ENCODE measurements at places on chromosomes 1 and 21.
A peak's percentile ranks its signal among the peaks of the same experiment; 100 is the strongest.

GRCh38 chr1:190759807-190760206 is 282.1 kb upstream of the BRINP3 start:
- DNase-seq: no peak

DNA sequence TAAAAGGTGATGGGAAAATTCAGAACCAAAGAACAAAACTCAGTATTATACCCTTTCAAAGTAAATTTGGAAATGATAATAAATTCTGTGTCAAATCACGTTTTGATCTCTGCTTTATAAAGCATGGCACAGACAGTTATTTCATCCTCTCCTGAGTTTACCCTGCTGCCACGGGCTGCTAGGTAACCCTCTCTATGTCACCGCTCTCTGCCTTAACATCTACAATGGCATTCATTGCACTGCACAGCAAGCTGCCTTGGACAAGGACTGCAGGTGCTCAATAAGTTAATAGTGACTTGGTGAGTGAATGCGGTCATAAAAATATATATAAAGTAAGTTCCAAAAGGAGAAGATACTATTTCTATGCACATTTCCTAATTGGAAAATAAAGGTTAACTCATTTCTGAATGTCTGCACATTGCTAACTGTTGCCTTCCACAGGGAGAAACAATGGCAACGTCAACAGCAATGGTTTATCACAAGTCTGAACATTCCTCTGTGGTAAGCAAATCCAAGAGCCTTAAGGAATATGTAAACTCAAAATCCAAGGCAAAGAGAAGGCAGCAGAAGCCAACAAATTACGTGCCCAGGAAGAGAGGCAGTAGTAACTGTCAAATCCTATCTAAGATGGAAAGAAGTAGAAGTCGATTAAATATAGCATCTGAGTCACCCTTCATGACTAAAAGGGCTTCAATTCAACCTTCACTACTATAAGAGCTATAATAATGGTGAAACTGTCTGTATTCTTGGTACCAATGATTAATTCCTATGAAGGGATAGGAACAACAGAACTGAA is 19.4 kb downstream of the FYB2 start:
- no peak for DNase-seq

- DNase-seq: no peak
These were observed 34.8 kb upstream of the TENT5C start for GRCh38 chr1:117570988-117571409.

- no peak for DNase-seq
These were observed 82.9 kb downstream of the TMEM53 start for GRCh38 chr1:44591381-44591780.

DNA sequence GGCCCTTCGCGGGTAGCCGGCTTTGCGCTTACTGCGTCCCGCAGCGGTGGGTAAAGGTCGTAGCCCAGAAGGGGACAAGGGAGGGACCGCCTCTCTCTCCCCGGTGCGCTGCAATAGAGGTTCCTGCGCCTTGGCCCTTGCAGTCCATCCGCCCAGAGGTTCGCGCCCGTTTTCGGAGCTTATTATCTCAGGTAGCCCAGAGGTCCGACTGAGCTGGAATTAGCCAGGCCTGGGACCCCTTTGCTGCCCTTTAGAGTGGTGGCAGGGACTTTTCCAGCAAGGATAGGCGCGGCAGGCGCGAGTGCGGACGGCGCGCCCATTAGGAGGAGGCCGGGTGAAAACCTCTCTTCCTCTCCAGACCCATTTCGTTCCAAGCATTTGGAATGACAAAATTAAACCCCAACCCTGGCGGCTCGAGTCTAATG is 5.0 kb downstream of the LHX4 start:
- DNase-seq: no peak

DNA sequence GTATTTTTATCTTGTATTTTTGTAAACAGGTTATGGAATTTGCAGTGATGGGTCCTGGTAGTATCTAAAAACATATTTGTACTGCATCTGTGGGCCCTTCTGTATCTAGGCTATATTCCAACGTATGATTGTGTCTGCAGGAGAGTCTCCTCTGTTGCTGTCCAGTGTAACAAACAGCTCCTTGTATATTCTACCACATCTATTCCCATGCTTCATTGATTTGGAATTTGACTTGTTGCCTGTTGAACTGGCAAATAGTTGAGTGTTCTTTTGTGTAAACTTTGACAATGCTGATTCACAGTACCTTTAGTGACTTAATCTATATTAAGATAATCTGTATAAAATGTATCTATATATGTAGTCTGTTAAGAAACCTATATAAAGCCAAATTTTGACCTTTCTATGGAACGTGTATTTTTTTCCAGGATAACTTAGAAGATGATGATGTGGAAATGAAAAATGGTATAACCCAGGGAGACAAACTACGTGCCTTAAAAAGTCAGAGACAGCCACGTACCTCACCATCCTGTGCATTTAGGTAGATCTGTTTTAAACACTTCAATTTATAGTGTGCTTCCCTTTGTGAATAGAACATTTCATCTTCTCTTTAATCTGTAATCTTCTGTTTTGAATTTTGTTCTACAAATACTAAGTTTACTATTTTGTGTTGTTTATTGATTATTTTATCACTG is 43.4 kb upstream of the GPR88 start:
- DNase-seq: no peak

DNA sequence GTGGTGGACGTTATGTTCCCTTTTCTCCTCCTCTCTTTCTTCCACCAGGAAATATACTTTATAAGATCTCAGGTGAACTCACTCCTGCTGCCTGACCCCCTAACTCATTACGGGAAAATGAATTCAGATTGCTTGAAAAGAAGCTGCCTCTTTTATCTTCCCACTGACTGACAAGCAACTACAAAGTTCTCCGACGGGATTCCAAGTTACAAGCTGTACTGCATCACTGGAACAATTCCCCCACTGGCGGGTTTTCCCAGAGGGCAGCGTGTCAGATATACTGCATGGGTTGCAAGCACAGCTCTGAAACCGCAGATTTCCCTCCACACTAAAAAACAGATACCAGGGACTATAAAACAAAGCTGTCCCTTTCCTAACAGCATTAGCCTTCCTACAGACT is 390.6 kb downstream of the KCTD3 start:
- DNase-seq: no peak

DNA sequence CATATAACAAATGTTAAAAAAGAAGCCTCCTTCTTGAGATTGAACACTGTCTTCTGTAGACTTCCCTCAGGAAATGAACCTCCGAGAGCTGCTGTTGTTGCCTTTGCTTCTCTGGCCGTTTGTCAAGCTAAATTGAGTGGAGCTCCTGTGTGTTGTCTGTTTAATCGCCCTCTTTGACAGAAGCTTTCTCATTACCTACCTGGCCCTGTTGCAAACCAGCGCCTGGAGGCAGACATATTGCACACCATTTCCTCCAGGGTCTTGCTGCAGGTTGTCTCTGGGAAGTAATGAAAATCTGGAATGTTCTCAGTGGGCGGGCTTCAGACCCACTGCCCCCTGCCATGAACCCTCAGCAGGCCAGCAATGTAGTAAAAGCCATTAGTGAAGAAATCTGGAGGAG is 83.3 kb downstream of the GABPA start:
- DNase-seq: no peak

GRCh38 chr21:46180778-46181391 is 3.4 kb downstream of the SPATC1L start:
- no peak for DNase-seq

- DNase-seq: no peak
These were observed 23.1 kb upstream of the ECE1 start for GRCh38 chr1:21313203-21313885.

DNA sequence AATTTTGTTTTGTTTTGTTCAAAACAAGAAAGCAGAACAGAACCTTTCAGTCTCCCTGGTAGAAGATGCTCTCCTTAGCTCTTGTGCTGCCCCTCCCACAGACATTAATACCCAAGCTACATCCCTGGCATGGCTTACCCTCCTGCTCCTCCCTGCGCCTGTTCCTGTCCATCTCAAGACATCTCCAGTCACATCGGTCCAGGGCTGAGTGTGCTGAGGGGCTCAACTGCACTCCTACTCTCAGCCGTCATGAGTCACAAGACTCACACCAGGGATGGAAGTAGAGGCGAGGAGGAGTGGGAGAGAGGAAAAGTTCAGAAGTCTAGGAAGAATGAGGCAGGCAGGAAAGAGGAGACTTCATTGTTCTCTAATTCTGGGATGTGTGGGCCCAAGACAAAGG is 9.2 kb upstream of the TACSTD2 start:
- DNase-seq: no peak

DNA sequence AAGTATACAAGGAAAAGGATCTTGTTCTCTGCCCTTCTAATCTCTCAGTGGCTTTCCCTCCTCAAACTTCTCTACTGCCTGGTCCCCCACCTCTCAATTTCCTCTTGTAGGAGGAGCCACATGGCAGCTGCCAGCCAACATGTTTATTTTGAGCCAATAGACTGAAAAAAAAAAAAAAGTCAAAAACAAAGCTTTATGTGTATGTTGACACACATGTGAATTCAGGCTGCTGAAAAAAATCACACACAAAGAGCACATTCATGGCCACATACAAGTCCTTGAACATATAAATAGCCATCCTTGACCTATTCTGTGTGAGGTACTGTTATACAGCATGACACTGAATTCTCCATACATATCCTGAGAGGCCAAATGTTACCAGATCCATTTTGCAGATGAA is 3.7 kb downstream of the PTPN14 start:
- no peak for DNase-seq

- DNase-seq: no peak
These were observed 36.8 kb upstream of the RALGPS2 start for GRCh38 chr1:178688244-178688643.

- no peak for DNase-seq
These were observed 8.4 kb downstream of the ZBTB7B start for GRCh38 chr1:155011004-155011416.

- peak; percentile 63 for DNase-seq
These were observed 34.9 kb downstream of the ST6GALNAC3 start for GRCh38 chr1:76109404-76109803.

- DNase-seq: no peak
These were observed 22.0 kb downstream of the FOXO6 start for GRCh38 chr1:41383094-41383852.

GRCh38 chr1:33098371-33098770 is 17.4 kb downstream of the AZIN2 start:
- DNase-seq: no peak

DNA sequence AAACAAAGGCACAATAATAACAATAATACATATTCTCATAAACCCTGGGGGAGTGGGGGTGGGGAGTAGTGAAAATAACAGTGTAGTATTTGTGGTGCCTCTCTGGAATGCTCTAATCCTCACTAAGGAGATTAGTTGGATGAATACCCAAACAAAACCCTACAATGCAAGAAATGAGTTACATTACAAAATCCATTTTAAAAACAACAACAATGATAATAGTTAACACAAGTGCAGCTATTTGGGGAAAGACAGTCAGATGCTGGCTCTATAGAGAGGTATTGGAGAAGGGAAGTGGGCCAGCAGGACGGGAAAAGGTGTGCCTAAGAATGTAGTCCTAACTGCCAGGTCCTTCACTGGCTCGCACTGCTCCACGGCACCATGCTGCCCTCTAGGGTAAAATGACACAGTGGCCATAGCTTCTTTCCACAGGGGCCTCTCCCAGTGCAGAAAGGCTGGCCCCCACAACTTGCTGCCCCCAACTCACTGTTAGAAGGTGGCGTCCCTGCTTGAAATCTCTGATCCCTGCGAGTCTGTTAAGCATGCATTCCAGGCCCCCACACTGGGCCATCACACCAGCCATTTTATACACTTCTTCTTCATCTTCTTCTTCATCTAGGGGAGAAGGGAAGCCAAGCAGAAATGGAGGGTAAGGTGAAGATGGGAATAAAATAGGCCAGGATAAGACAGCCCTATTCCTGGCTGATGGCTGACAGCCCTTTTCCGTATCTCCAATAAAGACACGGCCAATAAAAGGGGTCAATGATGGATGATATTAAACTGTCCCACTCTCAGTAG is 113.8 kb downstream of the UBR4 start:
- DNase-seq: peak; percentile 64

DNA sequence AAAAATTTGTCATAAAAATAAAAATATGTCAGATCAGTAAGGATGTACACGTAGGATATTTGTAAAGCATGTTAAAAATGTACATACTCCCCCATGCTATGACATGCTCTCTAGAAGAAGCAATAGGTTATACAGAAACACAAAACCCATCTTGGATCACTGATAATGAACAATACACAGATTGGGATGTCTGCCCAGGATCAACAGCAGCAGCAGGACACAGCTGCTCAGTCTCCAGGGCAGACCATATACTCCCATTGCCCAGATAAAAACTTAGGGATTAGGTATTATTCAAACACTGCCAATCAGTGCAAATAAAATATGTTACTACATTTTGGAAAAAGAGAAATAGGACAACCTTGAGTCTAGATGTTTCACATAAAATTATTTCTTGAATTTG is 39.0 kb downstream of the DAB1 start:
- DNase-seq: no peak

GRCh38 chr1:111895017-111895416 is 94.5 kb downstream of the KCND3 start:
- no peak for DNase-seq

DNA sequence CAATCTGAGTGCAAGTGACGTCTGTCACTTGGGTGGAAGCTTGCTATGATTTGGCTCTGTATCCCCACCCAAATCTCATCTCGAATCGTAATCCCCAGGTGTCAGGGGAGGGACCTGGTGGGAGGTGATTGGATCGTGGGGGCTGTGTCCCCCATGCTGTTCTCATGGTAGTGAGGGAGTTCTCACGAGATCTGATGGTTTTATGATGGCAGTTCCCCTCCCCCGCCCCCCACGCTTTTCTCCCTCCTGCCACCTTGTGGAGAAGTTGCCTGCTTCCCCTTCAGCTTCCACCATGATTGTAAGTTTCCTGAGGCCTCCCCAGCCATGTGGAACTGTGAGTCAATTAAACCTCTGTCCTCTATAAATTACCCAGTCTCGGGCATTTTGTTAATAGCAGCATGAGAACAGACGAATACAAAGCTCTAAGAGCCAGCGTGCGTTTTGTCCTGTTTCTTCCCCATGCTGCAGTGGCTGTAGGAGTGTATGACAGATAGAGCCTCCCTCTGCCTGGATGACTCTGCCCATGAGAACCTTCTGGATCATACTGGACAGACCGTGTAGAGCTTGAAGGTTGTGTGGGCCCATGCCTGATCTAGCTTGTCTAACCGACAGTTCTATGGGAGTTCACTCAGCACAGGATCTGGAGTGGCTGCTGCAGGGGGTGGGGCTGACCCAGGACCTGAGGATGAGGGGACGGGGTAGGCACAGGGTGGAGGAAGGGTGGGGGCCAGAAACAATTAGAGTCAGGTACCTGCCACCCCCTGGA is 139.7 kb upstream of the ERRFI1 start:
- DNase-seq: no peak

DNA sequence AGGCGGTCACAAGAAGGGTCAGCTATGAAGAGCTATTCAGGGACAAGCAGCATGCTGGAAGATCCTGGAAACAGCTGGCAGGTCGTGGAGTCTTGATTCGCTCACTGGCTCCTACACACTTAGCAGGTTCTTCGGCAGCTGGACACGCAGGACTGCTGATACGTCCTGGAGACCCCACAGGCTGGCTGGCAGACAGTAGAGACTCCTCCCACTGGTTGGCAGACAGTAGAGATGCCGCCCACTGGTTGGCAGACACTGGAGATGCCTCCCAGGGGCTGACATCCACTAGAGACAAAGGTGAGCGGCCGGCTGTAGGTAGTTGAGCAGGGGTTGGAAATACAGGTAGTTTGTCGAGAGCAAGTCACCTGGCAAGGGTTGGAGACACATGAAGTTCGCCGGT is 466 bp downstream of the KRTAP11-1 start:
- no peak for DNase-seq
